NCI-H187 treated with DMSO at 0.1 percent for 48 hours (cell line): ENCODE measurements at places on chromosomes 12 and 14.

- DNase-seq: no peak
These were observed 68.6 kb downstream of the NUAK1 start for GRCh38 chr12:106070147-106070546.

DNA sequence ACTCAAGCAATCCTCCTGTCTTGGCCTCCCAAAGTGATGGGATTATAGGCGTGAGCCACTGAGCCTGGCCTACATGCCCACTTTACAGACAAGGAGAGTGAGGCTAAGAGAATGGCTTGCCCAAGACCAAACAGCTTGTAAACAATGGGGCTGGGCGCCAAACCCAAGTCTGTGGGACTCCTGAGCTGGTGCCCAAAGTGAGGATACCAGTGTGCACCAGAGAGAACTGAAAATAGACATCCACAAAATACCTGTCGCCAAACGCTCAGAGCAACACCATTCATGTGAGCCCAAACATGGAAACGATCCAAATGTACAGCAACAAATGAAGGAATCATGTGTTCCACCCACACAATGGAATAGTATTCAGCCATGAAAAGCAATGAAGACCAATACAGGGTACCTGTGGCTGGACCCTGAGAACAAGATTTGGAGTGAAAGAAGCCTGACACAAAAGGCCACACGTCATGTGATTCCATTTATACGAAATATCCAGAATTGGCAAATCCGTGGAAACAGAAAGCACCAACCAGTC, 38.2 kb downstream of the CCNK start:
- no peak for DNase-seq

- DNase-seq: no peak
These were observed 69.8 kb upstream of the RIN3 start for GRCh38 chr14:92443741-92444140.

GRCh38 chr12:42234970-42235369, 3.1 kb downstream of the YAF2 start:
- DNase-seq: no peak

DNA sequence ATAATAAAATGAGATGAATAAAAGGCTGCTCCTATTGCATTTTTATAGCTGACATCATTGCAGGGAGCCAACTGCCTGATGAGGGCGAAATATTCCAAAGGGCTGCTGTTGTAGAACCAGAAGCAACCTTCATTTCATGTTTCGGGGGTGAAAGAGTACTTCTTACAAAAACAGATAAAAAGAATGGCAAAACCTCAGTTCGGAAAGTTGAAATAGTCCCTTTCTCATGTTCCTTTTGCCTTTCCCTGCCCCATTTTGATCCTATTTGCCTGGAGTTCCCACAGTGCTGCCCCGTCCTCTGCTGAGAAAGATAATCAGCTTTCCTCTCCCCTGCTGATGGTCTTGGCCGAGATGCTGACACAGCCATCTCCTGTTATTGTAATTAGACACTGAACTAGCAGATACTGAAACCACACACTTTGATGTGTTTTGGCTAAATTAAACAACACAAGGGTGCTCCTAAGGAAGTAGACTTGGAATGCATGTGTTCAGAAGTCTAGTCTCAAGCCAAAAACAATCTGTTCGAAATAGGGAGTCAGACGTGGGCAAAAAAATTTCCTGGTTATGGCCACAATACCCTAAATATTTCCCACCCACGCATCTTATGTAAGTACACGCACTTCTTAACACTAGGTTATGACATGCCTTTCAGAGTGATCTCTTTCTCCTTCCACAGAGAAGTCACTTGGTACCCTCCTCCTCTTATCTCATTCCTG, 117.2 kb downstream of the PPM1H start:
- no peak for DNase-seq

DNA sequence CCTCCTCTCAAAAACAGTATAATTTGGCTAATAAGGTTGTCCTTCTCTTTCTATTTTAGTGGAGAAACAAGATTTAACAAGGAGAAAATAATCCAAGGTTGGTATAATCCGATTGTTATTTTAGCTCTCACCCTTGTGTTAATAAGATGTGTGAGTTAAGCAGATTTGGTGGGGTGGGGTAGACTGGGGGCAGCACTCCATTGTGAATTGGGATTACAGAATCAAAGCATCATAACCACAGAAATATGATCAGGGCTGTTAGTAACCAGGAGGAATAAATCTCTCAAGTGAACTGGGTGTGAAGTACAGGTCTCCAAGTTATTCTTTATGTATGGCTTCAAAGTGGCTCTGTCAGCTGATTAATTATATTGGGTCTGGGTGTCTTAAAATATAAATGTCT, 10.2 kb downstream of the TIGAR start:
- no peak for DNase-seq

GRCh38 chr14:73286598-73286997, 49.3 kb downstream of the PAPLN start:
- DNase-seq: no peak
